ENCODE measurements at places on chromosomes 11 and 22. TPM values are rescaled to one million over a fixed set of nuclear protein-coding genes. Genes with fewer than 3 reads are reported as not detected.

The C11orf16 gene
- total RNA-seq = not detected

The FGF19 gene
- total RNA-seq = not detected

The GAL gene
- total RNA-seq = 1.5 TPM

The SLC37A2 gene
- total RNA-seq = 2.6 TPM

The EIF3M gene
- total RNA-seq = 543 TPM

The CAVIN3 gene
- total RNA-seq = 456 TPM

The LRRC4C gene
- not detected for total RNA-seq

DNA sequence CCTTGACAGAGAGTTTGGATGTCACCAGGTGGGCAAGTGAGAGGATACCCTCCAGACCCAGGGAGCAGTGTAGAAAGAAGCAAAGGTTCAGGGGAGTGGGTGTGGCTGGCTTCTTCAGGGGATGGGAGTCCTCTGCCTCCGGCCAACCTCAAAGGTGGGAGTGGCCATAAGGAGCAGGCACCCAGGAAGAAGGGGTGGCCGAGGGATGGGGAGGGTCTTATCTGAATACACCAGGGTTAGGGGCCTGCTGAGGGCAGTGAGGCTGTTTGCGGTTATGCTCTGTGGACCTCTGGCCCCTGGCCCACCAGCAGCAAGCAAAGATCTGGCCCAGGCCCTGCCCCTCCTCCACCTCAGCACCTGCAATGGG lies 6.2 kb downstream of the NFAM1 start:
- DNase-seq = no peak

DNA sequence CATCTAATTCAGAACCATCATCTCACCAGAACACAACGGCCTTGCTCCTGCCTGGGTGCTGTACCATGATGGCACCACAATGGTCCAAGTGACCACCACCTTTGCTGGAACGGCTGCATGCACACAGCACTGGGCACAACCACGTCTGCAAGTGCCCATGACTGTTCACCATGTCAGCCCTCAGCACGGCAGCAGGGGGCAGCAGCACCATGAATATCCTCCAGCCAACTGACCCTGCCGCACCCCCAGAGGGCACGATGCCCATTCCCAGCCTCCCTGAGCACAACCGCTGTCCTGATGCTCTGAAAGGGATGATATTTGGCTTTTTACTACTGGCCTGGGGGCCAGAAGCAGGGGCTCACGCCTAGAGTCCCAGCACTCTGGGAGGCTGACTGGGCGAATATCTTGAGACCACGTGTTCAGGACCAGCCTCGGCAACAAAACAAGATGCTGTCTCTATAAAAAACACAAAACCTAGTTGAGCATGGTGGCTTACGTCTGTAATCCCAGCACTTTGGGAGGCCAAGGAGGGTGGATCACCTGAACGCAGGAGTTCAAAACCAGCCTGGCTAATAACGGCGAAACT lies 25.7 kb downstream of the DRD4 start:
- peak; percentile 77 for DNase-seq

DNA sequence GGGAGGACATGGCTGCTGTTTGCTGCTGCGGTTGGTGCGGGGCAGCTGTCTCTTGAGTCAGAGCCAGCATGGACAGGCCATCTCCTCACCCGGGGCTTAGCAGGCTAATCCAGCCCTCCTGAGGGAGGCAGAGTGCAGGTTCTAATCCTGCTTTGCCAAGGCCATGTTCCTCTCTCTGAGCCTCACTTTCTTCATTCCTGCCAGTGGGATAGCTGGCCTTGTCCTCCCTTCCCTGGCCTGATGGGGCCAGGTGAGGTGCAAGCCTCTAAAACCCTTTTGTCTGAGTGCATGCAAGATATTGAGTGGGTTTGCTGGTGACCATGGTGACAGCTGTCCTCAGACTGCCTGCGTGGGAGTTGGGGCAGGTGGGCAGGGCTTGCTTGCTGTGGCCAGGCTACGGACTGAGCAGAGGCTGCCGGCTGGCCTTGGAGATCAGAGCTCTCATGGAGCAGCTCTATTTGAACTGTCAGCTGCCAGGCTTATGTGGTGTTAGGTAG lies 3.6 kb downstream of the USP35 start:
- peak; percentile 23 for DNase-seq

GRCh38 chr11:109148669-109149068 lies 273.3 kb upstream of the C11orf87 start:
- DNase-seq = no peak

DNA sequence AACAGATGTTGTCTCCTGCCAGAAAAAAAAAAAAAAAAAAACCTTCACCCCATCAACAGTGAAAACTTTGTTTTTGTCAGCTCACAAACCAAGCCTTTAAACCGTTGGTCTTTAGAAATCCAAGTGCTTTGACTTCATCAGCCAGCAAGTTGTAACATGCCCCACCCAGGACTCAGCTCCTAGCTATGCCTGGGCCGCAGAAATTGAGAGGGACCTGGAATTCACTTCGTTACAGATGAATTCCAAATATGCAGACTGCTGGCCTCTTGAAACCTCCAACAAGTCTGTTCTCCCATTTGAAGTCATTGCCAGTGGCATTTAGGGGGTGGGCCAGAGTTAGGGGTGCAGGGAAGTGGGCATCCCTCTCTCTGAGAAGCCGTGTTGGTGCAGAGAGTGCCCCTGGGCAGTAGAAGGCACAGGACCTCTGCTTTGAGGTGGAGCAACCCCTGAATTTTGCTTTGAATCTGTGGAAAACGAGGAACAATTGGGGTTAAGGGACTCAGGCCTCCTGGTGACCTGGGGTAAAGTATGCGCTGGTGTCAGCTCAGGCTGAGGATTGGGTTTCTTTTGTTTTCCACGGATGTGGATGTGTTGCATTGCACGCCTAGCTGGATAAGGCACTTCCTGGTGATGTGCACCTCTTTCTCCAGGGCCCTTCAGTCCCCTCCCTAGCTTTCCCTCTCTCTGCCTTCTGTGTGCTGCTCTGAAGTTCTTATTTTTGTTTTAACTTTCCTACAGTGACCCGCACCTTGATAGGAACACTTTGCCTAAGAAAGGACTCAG lies 109.5 kb downstream of the DBX1 start:
- DNase-seq = no peak

DNA sequence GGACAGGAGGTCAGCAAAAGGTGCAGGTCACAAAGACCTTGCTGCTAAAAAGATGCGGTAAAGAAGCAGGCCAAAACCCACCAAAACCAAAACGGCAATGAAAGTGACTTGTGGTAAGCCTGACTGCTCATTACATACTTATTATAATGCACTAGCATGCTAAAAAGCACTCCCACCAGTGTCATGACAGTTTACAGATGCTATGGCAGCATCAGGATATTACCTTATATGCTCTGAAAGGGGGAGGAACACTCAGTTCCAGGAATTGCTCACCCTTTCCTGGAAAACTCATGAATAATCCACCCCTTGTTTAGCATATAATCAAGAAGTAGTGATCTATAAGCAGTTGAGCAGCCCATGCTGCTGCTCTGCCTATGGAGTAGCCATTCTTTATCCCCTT lies 45.2 kb upstream of the SLC5A12 start:
- peak; percentile 2 for DNase-seq

DNA sequence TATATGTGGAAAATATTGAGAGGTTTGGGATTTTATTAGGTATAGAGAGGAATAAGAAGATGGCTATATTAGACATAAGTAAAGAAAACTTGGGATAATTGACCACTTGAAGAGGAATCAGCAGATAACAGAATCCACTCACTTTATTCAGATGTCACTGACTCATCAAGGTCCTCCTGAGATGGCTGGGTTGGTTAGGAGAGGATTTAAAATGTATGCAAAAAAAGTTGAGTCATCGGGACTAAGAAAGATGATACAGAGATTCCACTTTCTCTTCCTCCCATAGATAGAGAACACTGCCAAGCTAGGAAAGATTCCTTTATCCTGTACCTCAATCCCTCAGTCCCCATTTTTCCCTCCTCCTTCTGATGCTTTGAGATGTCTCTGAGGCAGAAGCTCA lies at the start of gene OR6A2:
OR6A2 (minus strand) TSS at position 288 of the 400 bp plus-strand sequence. CDS start 3,981 bp downstream, outside the sequence.
- peak; percentile 70 for DNase-seq

GRCh38 chr11:80980227-80980626 lies 1539.4 kb upstream of the TENM4 start:
- peak; percentile 72 for DNase-seq

DNA sequence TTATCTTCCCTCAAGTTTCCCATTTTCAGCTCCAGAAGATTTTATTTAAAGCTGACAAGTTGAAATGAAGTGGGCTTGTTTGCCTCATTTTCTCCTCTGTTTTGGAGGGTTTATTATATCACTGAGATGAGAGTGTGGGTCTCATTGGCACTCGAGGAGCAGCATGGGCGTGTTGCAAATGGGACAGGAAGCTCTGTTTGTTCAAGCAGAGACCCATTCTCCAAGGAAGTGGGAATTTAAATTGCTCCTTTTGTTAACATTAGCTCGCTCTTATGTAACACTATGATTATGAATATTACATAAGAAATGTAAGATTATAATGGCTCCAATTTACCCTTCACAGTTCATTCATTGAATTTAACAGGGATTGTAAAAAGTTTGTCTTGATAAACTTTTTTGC lies 317.7 kb upstream of the CTSC start:
- no peak for DNase-seq

DNA sequence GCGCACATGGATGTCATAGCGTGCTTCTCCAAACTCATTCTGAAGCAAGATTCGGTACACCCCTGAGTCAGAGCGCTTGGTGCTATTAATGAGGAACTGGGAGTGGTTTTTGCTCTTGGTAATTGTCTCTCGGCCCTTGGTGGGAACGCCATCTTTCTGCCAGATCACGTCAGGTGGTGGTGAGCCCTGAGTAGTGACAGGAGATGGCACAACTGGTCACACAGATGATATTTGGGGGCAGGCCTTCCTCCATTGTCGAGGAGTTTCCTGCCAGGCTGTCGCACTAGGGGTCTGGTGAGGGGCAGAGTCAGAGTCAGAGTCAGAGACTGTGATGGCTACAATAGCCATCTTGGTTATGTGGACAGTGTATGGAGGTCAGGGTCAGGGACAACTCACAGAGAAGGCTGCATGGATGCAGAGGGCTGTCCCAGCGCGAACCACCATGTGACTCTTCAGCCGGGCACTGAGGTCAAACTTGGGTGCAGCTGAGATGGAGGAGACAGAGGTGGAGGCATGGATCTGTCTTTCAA lies 9.3 kb downstream of the TMEM86A start:
- DNase-seq = no peak

DNA sequence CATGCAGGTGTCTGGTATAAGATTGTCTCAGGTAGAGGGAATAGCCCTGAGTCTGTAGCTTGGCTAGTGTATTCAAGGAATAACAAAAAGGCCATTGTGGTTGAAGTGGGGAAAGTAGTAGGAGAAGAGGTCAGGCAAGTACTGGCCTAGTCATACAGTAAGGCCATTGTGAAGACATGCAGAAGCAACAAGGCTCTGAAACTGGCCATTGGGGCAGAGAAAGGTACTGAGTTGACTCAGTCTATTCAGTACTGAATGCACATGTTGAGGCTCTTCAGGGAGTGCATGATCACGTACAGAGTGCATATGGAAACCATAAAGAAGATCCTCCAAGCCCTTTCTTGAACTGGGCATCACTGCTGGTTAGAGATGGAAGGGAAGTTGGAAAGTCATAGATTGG lies 477.6 kb downstream of the SOX6 start:
- no peak for DNase-seq

DNA sequence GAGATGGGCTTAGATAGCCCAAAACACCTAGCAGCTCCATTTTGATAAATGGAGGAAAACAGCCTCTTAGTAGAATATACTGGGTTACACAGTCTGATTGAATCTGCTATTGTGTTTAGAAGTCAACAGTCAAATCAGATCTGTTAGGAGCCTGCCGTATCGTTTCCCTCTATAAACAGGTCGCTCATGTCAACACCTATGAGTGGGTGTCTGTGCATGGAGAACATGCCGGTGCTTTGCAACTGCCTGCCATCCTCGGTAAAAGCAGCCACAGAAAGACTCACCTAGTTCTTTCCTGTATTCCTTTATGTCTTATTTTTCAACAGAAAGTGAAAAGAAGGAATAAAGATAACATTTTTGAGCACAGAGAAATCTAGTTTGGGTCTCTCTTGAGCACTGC lies 99.4 kb downstream of the ETS1 start:
- DNase-seq = no peak

DNA sequence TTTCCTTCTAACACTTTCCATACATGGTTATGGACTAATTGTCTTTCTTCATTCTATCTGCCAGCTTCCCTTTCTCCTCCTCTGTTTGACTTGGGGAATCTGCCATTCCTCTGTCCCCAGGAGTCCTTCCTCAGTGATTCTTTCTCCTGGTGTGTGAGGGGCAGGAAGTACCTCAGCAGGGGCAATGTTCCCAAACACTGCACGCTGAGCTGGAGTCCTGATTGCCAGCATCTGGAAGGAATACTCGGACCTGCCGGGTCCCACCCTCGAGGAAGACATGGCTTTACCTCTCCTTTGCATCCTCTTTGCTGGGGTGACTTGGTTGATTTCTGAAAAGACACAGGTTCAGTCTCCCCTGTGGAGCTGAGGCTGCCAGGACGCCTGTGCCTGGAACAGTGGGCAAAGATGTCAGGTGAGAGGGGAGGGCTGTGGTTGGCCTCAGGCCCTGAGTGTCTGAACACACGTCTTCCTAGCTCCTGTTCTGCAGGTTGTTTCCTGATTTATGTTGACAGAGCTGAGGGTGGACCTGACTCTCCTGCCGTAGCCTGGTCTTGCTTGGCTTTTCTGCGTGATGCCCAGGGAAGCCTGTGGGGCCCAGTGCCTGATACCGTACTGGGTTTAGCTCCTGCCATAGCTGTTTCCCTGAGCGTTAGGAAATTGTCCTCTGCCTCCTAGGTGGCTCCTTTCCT lies 4.3 kb downstream of the COX8A start:
- no peak for DNase-seq

GRCh38 chr22:24011735-24012068 lies 598 bp downstream of the CABIN1 start:
- peak; percentile 34 for DNase-seq

- no peak for DNase-seq
These were observed 18.6 kb downstream of the DDI1 start for GRCh38 chr11:104054911-104055529.

- DNase-seq = no peak
These were observed 41.9 kb upstream of the TTLL12 start for GRCh38 chr22:43228863-43229262.

GRCh38 chr22:31768422-31769059 lies 14.7 kb downstream of the DEPDC5 start:
- no peak for DNase-seq

GRCh38 chr22:17258015-17258787 lies 39.0 kb upstream of the ADA2 start:
- DNase-seq = peak; percentile 15

DNA sequence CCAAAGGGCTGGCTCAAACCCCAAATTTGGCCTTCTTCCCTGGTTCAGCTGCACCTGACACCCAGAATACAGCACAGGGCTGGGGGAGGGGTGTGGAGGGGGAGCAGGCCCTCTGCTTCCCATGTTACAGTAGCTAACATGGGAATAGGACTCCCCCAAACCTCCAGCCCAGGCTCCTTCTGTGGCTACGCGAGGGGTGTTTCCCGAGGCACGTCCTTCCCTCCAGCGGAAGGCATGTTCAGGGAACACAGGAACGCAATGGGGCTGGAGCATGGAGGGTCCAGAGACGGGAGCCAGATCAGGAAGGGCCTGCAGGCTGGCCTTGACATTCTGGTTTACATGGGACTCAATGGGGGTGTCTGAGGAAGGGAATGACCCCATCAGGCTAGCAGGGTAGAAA lies 11.8 kb upstream of the IGLL1 start:
- no peak for DNase-seq
